Islet precursor cell (in vitro differentiated cells): ENCODE measurements at places on chromosomes 12 and 14.
A peak's percentile ranks its signal among the peaks of the same experiment; 100 is the strongest.

DNA sequence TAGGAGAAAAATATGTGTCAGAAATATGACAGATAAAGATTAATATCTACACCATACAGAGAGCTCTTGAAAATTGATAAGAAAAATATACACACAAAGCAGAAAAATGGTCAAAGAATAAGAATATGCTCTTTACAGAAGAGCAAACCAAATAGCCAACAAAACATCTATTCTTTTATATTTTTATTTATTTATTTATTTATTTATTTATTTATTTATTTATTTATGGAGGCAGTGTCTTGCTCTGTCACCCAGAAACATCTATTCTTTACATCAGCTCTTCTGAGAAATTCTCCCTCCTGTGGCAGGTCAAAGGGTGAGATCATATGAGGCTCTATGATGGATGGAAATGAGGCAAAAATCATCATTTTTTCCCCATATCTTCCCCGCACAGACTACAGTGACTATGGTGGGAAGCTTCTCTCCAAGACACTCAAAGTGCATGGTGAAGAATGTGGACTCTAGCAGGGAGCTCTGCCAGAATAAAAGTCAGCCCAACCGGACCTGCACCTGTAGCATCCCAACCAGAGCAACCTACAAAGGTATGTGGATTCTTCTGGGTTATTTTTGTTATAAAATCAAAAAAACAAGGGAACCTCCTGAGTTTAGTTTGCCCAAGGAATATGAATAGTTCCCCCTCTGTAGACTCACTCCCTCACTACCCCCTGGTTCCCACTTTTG lies 71.4 kb downstream of the PLXNC1 start:
- no peak for DNase-seq

GRCh38 chr12:44021471-44021971 lies 185.6 kb downstream of the TMEM117 start:
- no peak for DNase-seq

DNA sequence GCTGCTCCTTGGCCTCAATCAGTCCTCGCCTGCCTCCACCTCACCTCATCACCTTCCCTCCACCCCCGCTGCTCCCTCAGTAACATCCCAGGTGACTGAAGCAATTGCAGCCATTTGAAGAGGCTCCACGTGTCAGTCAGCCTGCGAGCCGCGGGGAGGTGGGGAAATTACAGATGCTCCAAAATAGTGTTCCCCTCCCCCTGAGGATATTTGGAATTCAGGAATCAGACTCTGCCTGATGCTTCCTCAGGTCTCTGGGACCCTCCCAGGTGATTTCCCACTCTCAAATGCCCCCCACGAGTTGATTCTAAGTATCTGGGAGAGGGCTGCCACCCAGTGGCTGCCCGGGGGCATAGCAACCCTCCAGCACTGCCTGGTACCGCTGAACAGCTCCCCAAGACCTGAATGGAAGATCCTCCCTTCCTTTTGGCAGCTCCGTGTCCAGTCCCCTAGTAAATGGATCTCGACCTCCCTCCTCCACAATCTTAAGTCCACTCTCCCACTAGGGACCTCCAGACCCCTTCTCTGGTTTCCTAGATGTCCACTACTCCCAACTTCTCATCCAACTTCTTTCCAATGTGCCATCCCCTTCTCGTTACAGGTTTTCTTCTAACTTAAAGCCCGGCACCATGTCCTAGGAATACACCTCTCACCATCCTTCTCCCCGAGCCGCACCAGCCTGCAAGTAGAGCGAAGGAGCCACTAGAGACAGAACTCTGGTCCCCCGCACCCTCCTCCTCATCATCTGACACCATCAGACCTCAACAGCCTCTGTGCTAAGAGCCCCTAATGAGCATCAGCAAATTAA lies 1.4 kb upstream of the ASIC1 start:
- peak; percentile 81 for DNase-seq

DNA sequence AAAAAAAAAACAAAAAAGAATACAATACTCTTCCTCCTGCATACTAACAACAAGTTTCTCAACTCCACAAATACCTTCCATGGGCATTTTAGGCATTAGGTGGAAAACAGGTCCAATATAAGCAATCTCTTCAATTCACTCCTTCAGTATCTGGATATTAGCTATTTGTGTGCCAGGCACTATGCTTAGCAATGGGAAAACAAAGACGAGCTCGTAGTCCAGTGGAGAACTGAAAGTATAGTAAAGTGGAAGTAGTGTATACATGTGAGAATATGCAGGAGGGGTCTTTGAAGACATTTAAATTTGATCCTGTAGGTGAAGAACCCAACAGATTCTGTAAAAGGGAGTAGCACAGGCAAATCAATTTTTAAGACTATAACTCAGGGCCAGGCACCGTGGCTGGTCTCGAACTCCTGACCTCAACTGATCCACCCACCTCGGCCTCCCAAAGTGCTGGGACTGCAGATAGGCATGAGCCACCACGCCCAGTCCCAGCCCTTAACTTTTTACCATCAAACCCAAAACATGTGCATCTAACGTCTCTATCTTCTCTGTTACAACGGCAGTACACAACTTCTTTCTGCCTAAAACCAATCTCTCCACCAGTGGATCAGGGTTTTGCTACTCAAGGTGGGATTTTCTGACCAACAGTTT lies 10.6 kb downstream of the HECTD1 start:
- DNase-seq = no peak

GRCh38 chr14:105137481-105138020 lies 31.0 kb downstream of the JAG2 start:
- no peak for DNase-seq

DNA sequence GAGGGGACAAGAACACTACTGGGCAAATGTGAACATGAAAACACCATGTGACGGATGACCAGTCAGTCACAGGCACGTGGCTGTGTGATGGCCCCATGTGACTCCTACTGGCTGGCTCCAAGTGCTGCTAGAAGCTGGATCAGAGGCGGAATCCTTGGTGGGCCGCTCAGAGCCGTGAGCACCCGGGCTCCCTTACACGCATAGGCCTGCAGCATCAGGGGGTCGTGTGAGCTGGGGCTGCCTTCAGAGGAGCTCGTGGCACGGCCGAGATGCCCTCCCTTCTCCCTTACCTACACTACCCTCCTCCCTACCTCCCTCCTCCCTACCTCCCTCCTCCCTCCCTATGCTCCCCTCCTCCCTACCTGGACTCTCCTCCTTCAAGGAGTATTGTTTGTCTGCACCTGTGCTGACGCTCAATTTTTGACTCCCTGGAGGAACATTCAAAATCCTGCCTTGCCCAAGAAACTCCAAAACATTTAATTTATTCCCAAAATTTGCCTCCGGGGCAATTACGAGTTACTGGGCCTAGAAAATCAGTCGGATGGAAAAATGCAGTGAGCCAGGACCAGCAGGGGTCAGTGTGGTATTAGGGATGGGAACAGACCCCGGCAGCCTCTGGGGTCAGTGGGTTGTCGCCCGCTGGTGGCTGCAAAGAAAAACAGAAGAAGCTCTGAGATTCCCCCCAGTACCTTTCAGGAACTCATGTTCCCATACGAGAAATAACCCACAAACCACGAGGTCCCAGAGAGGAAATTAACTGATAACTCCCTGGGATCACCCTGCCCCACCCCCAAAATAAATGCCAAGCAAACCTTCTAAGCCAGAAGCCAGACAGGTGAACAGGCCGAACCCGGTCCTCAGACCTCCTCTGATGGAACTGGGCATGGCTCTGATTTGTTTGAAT lies 61.3 kb downstream of the C14orf132 start:
- peak; percentile 91 for DNase-seq

GRCh38 chr12:87039536-87039935 lies 783.3 kb upstream of the MGAT4C start:
- DNase-seq = no peak

GRCh38 chr12:54265364-54265812 lies 14.5 kb downstream of the CBX5 start:
- DNase-seq = no peak

DNA sequence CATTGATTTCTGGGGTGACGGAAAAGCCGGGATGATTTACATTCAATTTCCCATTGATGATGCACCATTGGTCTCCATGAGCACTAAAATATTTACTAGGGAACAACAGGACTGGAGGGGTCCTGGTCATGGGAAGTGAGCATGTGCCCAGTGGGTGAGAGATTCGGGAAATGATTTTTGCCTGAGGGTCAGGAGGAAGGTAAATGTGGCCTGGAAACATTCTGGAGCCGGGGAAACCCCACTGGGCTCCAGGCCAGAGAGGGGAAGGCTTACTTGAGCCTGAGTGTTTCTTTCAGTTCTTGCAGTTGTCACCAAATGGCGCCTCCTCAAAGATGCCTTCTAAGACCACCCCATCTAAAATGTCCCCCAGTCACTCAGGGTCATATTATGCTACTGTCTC lies 532.3 kb upstream of the TBX3 start:
- DNase-seq = peak; percentile 23

DNA sequence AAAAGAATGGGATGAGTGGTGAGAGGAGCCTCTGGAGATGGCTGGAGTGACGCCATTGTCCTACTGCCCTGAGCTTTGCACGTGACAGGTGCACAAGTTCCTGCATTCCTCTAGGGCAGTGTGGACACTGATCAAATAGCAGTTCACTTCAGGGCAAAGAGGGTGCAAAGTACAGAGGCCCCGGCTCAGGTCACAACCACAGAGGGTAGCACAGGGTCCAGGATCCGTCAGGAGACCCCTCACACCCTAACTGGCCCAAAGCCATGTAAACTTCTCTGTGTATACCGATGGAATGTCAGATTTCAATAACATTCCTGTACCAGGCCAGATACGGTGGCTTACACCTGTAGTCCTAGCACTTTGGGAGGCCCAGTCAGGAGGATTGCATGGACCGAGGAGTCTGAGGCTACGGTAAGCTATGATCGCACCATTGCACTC lies 10.4 kb upstream of the FBLN5 start:
- no peak for DNase-seq

GRCh38 chr12:87667378-87667777 lies 361.8 kb downstream of the C12orf50 start:
- DNase-seq = no peak

- DNase-seq = peak; percentile 68
Measured at GRCh38 chr14:36767603-36768281, 106.1 kb downstream of the PAX9 start.

- no peak for DNase-seq
Measured at GRCh38 chr14:76925097-76925441, 98.9 kb downstream of the LRRC74A start.

- DNase-seq = no peak
Measured at GRCh38 chr12:67651132-67651695, 2.7 kb downstream of the DYRK2 start.

DNA sequence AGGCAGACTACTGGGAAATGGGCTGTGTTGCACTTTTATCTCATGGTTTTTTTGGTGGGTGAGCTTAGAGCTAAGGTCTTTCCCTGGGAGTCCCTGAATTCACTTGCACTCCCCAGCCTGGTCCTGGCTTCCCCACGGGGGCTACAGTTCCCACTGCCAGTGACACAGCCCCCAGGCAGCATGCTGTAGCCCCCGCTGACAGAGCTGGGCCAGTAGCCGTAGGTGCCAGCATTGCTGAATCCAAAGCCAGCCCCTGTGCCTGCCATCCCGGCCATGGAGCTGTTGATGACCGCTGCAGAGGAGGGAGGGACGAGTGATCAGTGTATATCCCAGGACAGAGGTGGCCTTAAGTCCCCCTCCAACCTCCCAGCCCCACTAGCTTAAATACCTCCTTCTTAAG lies 6.9 kb upstream of the KRT72 start:
- DNase-seq = peak; percentile 53

DNA sequence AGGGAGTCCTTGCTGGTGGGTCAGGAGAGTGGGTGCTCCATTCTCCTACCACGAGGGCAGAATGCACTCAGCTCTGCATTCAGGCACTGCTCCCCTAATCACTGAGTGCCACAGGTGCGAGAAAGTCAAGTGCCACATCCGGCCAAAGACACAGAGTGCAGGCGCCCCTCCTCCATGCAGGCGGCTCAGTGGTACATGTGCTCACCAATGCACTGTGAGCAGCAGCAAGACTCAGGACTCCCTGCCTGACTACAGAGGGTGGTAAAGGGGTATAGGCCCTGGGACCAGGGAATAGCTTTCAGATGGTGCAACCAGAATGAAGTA lies 32.9 kb downstream of the ZFYVE21 start:
- no peak for DNase-seq

DNA sequence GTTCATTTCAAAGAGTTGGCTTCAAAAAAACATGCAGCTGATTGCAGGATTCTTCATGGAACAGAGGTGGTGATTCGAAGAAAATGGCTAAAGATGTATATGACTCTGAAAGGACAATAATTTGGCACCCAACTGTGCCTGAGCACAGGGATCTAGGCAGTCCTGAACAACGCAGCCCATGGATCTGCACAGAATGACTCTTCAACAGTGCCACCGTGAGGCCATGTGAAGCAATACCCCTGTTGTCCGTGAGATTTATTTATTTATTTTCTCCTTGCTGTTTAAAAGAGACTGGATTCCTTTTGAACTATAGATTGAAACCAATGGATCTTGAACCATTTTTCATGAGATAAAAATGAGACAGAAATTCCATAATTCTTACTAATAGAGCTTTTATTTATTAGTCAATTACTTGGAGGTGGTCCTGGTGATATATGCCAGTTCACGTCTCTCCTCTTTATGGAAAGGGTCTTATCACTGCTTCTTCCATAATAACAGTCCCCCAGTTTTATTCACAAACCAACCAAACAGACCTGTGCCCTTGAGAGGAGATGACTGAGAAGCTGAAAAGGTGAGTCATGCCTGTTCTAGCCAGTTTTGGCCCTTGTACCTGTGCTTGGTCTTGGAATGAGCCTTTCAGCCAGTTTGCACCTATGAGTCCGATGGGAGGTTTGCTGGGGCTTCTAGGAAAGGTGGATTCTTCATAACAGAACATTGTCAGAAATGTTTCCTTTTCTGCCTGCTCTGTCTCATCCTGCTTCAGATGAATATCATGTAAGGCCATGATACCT lies 1598.3 kb downstream of the AACS start:
- DNase-seq = peak; percentile 63

- no peak for DNase-seq
Measured at GRCh38 chr12:27064397-27065342, 17.7 kb downstream of the C12orf71 start.

- DNase-seq = no peak
Measured at GRCh38 chr14:106268013-106268727, 741.8 kb downstream of the TMEM121 start.

- no peak for DNase-seq
Measured at GRCh38 chr12:41950455-41950854, 194.2 kb downstream of the GXYLT1 start.

DNA sequence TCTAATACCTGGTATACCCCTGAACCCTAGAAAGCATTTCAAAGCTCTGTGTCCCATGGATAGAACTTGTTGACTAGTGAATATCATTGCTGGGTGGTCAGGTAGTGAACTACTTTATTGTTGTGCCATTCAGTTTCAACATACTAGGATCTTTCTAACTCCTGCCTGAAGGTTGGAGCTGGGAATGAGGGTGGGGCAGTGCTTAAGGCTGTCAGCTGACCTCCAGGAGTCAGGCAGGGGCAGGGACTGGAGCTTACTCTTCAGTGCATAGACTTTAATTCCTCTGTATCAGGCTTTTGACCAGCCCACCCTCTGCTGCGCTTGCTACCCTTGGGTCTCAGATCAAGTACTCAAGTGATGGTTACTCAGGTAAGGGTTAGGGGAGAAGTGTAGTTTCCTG lies 102.6 kb upstream of the RFX4 start:
- DNase-seq = no peak

DNA sequence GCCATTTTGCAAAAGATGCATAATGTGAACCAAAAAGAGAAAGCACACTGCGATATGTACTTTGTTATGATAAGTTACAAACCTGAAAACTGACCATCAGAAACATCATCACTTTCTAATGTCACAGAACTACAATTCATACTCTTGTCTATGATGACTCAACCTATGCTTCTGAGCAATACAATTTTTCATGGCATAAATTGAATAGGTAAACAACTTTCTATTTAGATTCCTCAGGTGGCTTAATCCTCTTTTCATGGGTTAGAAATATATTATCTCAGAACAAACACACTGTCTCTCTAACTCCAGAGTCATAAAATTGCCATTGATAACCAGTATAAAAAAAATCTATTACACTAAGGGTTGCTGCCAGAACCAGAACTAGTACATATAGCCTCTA lies 1715.0 kb upstream of the FLRT2 start:
- no peak for DNase-seq
